T-cell (primary cell): ENCODE measurements at places on chromosomes 2 and 18. TPM values are rescaled to one million over a fixed set of nuclear protein-coding genes. Genes with fewer than 3 reads are reported as not detected.

- H3K4me3 ChIP-seq: no peak overlapping the region
- DNase-seq: no peak
- H3K27ac ChIP-seq: no peak overlapping the region
- peaks cover 61% of the 10 kb centered on the region for H3K36me3 ChIP-seq
- no peaks in the 10 kb centered on the region for H3K27me3 ChIP-seq
These were observed 50.7 kb downstream of the AFTPH start for GRCh38 chr2:64574871-64575270.

GRCh38 chr18:48136827-48137373 is 206.4 kb upstream of the SMAD2 start:
- H3K36me3 ChIP-seq: no peaks in the 10 kb centered on the region
- DNase-seq: no peak
- no peak overlapping the region for H3K4me3 ChIP-seq
- peaks cover 7% of the 10 kb centered on the region for H3K4me1 ChIP-seq
- no peak overlapping the region for H3K27ac ChIP-seq

The KCNIP3 gene
- not detected for total RNA-seq

- no peak overlapping the region for H3K27ac ChIP-seq
- no peaks in the 10 kb centered on the region for H3K36me3 ChIP-seq
- H3K4me1 ChIP-seq: no peaks in the 10 kb centered on the region
- no peak for DNase-seq
These were observed 129.4 kb downstream of the TFCP2L1 start for GRCh38 chr2:121155502-121156056.

The TYW5 gene
- total RNA-seq: 13.1 TPM

DNA sequence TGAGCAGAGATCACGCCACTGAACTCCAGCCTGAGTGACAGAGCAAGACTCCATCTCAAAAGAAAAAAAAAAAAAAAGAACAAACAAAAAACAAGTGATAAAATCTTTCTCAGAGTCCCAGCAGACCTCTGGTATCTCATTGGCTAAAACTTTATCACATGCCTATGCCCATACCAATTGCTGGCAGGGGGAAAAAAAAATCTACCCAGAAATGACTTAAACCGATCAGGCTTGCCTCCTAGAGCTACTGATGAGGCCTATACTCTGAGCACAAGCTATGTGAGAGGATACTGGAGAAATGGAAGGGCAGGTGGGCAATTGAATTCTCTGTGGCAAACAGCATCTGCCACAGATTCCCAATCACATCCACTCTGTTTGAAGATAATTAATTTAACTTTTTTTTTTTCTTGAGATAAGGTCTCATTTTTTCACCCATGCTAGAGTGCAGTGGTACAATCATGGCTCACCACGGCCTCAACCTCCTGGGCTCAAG is 49.0 kb downstream of the FBXO36 start:
- H3K4me1 ChIP-seq: no peaks in the 10 kb centered on the region
- DNase-seq: no peak
- no peak overlapping the region for H3K27ac ChIP-seq
- no peaks in the 10 kb centered on the region for H3K36me3 ChIP-seq

- peaks cover 12% of the 10 kb centered on the region for H3K27me3 ChIP-seq
- H3K4me1 ChIP-seq: no peaks in the 10 kb centered on the region
- no peaks in the 10 kb centered on the region for H3K36me3 ChIP-seq
- H3K4me3 ChIP-seq: no peak overlapping the region
- DNase-seq: no peak
These were observed 45.7 kb upstream of the ACAA2 start for GRCh38 chr18:49859021-49859359.

The LRATD1 gene
- total RNA-seq: not detected

DNA sequence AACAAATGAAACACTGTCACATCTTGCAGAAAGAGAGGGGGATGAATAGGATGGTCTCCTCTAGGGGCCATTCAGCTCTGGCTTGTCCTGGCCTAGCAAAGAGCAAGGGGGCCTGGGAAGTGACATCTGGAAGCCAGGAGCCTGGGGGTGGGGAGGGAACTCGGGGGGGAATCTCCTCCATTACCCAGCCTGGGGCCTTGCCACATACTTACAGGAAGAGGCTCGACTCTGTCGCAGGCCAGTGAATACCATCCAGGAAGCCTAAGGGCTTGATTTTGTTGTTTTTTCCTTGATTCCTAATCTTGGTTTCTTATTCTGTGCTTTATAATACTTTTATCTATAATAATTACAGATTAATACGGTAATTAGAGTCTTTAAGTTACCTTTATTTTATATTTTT is 797.5 kb upstream of the ID2 start:
- H3K27ac ChIP-seq: no peak overlapping the region
- no peaks in the 10 kb centered on the region for H3K4me1 ChIP-seq
- H3K36me3 ChIP-seq: no peaks in the 10 kb centered on the region
- H3K27me3 ChIP-seq: no peaks in the 10 kb centered on the region

DNA sequence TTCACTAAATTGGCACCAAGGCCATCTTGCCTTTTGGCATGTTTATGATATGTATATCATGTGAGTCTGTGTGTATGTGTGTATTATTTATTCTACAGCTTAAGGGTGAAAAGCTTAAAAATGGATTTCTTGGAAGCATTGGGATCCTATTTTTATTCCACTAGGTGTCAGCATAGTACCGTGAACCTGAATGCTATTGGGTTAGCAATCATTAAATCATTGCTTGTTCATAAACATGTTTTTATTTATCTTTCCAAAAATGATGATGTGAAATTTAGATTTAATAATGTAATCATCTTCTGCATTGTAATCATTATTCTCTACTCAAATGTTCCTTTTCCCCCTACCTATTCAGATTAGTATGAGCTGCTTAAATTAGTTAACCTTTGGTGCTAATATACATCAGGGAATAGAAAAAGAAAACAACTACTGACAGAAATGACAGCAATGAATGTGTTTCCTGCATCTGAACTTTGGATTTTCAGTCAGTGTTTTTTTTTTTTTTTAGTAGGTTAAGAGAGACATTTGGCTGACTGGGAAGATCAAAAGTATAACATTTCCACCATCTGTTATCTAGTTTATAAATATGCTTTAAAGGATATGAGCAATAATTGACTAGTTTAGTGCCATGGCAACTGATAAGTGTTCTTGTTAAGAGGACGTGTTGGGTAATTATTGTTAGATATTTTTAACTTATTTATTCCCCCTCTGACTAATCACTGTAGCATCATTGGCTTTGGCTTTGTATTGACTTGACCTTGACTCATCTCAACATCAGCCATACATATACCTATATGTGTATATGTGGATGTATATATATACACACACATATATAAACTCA is 14.1 kb upstream of the ZSWIM2 start:
- no peak for DNase-seq
- no peak overlapping the region for H3K27ac ChIP-seq
- no peak overlapping the region for H3K4me3 ChIP-seq
- H3K27me3 ChIP-seq: no peaks in the 10 kb centered on the region
- no peaks in the 10 kb centered on the region for H3K4me1 ChIP-seq

The TOGARAM2 gene
- 2.7 TPM for total RNA-seq

GRCh38 chr2:56207760-56208159 is 24.0 kb downstream of the CCDC85A start:
- no peaks in the 10 kb centered on the region for H3K27me3 ChIP-seq
- H3K4me3 ChIP-seq: no peak overlapping the region
- no peaks in the 10 kb centered on the region for H3K4me1 ChIP-seq
- no peaks in the 10 kb centered on the region for H3K36me3 ChIP-seq
- DNase-seq: no peak

The CCL20 gene
- total RNA-seq: 1.8 TPM

The COLEC12 gene
- total RNA-seq: not detected

- H3K4me1 ChIP-seq: peaks cover 4% of the 10 kb centered on the region
- DNase-seq: no peak
- no peak overlapping the region for H3K4me3 ChIP-seq
- H3K36me3 ChIP-seq: no peaks in the 10 kb centered on the region
- peaks cover 22% of the 10 kb centered on the region for H3K27me3 ChIP-seq
These were observed 24.0 kb downstream of the PRKAG3 start for GRCh38 chr2:218807626-218808025.

GRCh38 chr2:479490-480176 is 191.7 kb upstream of the ALKAL2 start:
- H3K4me1 ChIP-seq: no peaks in the 10 kb centered on the region
- peaks cover 8% of the 10 kb centered on the region for H3K27me3 ChIP-seq
- H3K4me3 ChIP-seq: no peak overlapping the region
- H3K27ac ChIP-seq: no peak overlapping the region
- DNase-seq: no peak

- H3K27ac ChIP-seq: no peak overlapping the region
- DNase-seq: no peak
- H3K4me3 ChIP-seq: no peak overlapping the region
- no peaks in the 10 kb centered on the region for H3K27me3 ChIP-seq
- H3K36me3 ChIP-seq: no peaks in the 10 kb centered on the region
These were observed 104.7 kb upstream of the STPG4 start for GRCh38 chr2:47259829-47260228.

The CRYGB gene
- total RNA-seq: not detected

DNA sequence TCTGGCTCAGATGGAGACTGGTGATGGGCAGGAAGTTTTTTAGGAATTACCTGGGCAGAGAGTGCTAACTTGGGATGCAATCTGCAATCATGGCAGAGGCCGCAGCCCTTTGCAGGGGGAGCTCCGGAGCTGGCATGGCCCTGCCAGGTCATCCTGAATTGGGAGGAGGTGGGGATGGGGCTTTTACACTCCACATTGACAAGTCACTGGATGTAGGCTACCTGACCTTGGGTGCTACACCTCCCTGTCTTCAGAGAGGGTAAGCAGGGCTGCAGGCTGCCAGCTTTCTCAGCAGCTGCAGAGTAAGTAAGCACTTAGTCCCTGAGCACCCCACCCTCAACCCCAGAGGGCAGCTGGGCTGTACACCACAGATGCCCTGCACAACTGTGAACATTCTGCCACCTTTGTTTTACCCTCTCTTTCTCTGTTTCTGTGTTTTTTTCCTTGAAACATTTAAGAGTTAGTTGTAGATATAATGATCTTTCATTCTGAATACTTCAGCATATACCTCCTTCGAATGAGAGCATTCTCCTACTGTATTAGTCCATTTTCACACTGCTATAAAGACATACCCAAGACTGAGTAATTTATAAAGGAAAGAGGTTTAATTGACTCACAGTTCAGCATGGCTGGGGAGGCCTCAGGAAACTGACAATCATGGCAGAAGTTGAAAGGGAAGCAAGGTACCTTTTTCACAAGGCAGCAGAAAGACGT is 6.8 kb upstream of the HS1BP3 start:
- H3K27me3 ChIP-seq: peaks cover 24% of the 10 kb centered on the region
- no peak overlapping the region for H3K4me3 ChIP-seq
- H3K27ac ChIP-seq: no peak overlapping the region
- H3K4me1 ChIP-seq: no peaks in the 10 kb centered on the region
- DNase-seq: no peak
- no peaks in the 10 kb centered on the region for H3K36me3 ChIP-seq

The TSPYL6 gene
- not detected for total RNA-seq

The SLC5A7 gene
- not detected for total RNA-seq
